ACHN (cell line): ENCODE measurements at places on chromosomes 16 and 17.
A peak's percentile ranks its signal among the peaks of the same experiment; 100 is the strongest.

- DNase-seq = no peak
Observed at GRCh38 chr16:9308850-9309249, 217.4 kb downstream of the HAPSTR1 start.

GRCh38 chr17:65017207-65017774 is 39.2 kb downstream of the GNA13 start:
- no peak for DNase-seq

DNA sequence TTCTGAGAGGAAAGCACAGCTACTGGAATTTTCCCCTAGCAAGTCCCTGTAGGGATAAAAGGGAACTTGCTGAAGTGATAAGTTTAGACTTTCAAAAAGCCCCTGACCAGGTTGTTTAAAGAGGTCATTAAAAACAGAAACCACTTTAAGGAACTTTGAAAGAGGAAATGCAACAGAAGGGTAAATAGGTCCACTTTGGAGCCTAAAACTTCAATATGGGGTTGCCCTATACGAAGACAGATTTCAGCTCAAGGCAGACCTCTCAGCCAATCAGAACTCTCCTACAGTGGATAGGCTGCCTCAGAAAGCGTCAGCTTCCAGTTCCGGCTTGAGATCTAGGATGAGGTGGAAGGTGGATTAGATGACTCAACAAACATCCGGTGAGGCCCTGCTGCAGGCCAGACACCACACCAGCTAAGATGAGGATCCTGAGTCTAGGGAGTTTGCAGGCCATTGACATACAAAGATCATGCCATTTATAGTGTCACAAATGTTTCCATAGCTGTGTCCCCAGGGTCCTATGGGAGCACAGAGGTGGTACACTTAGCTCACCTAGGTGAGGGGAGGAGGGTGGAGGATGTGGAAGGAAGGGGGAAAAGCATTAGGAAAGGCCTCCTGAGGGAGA is 7.9 kb upstream of the MFSD6L start:
- no peak for DNase-seq

DNA sequence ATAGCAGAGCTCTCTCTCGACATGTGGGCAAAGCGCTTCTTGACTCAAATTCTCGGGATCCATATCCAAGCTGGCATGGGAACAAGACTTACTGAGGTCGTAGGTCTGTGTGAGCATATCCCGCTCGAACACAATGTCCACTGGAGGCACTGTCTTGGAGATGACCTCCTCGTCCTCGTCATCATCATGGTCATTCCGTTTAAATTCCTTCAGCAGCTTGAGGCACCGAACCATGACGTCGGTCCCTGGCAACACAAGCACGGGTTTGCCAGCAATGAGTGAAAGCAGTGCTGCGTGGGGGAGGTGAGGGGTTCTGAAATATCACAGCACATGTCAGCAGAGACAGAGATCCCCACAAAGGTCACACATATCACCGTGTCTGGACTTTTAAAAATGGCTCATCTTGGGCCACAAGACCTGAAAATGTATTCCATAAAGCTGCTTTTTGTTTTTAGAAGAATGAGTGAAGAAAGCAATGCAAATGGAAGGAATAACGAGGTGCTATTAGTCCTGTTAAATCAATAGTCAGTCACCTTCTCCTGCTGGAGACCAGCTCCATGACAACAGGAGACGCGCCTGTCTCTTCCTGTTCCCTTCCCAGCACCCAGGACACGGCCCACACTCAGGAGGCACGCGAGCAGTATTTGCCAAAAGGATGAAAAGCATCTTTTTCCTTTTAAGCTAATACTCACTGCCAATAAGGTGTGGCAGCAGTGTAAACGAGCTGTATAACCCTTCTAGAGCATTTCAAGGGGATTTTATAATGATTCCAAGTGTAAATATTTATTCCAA is 37.9 kb downstream of the GTF3C1 start:
- DNase-seq = peak; percentile 84

DNA sequence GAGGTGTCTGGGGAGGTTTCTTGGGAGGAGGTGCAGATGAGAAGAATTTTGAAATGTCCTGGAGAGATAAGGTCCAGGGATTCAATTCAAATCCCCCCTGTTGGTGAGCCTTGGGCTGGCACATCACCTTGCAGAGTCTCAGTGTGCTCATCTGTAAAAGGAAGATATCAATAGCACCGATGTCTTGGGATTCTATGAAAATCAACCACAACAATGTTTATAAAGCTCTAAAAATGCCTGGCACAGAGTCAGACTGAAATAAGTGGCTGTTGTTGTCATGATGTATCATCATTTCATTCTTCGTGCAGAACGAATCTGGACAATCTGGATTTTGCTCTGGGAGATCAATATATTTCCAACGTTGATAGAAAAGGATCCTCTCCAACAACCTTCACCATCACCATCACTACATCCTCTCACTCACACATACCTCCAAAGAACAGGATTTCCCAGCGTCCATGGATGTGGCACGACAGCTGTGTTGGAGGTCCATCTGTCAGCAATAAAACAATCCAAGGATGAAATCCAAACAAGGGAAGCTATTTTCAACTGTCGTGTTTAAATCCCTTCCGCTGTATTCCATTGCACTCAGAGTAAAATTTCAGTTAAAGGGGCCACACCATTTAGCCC is 393.7 kb upstream of the DYNLRB2 start:
- no peak for DNase-seq

GRCh38 chr17:28928061-28928460 is 23.3 kb downstream of the PHF12 start:
- peak; percentile 97 for DNase-seq

- DNase-seq = peak; percentile 33
Observed at GRCh38 chr17:66351033-66351432, 48.6 kb downstream of the PRKCA start.
